ENCODE measurements at places on chromosomes 5 and 9. TPM values are rescaled to one million over a fixed set of nuclear protein-coding genes. Genes with fewer than 3 reads are reported as not detected.

Gene FAM13B
- 26.5 TPM for total RNA-seq

Gene CKMT2
- total RNA-seq = 1,231 TPM

Gene PCDHGA12
- total RNA-seq = 10.3 TPM

Gene GNA14
- 2.7 TPM for total RNA-seq

Gene PRRX2
- 4.4 TPM for total RNA-seq

Gene C9orf152
- total RNA-seq = not detected

Gene FNIP1
- 31.6 TPM for total RNA-seq

Gene GABRA6
- not detected for total RNA-seq

Gene TMC1
- 0.27 TPM for total RNA-seq

Gene TMEM252
- not detected for total RNA-seq

Gene ANKRD18A
- total RNA-seq = 3.0 TPM

Gene ZNF366
- 3.7 TPM for total RNA-seq

Gene PSD2
- total RNA-seq = 0.08 TPM

Gene HRCT1
- 1.5 TPM for total RNA-seq

Gene GZMA
- 0.65 TPM for total RNA-seq

Gene STPG3
- not detected for total RNA-seq

Gene GLRX
- total RNA-seq = 119 TPM

Gene PCDHB8
- 2.3 TPM for total RNA-seq

Gene GLDC
- total RNA-seq = 0.11 TPM

Gene STC2
- total RNA-seq = 6.0 TPM

Gene CCDC183
- 1.6 TPM for total RNA-seq

Gene C9orf153
- total RNA-seq = not detected

Gene CARD9
- 0.70 TPM for total RNA-seq
